ENCODE measurements at places on chromosomes 5 and 9.
A peak's percentile ranks its signal among the peaks of the same experiment; 100 is the strongest.

GRCh38 chr5:177447066-177447610 lies 524 bp downstream of the PRR7 start:
- DNase-seq: no peak

DNA sequence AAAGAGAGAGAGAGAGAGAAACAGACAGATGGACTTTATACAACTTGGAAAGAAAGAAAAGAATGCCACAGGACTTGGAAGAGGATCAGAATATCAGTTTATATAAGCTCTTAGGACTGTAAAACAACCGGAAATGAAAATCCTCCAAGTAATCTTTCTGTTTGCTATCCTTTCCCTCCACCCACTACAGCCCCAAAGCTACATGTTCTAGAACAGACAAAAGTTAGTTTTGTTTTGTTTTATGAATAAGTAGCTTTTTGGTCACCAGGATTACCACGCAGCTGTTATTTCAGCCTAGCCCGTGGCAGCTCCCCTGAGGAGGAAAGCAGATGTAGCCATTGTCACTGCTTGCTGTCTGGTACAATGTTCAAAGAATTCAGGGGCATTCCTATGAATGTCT lies 66.6 kb downstream of the SH3TC2 start:
- no peak for DNase-seq

DNA sequence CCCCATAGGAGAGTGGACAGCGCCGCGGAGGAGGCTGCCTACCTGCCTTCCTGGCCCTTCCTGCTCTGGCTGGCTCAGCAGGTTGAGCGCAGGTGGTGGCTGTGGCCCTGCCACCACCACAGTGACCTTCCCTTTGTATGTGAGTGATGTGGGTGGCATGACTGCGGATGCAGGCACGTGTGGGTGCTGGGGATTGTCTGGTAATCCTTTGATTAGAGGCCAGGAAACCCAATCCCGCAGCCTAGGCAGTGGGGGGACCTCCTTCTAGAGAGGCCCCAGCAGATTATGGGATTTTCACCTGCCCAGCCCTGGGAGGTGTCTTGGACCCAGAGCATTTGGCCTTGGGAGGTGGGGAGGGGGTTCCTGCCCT lies 16.5 kb downstream of the RXRA start:
- peak; percentile 37 for DNase-seq

DNA sequence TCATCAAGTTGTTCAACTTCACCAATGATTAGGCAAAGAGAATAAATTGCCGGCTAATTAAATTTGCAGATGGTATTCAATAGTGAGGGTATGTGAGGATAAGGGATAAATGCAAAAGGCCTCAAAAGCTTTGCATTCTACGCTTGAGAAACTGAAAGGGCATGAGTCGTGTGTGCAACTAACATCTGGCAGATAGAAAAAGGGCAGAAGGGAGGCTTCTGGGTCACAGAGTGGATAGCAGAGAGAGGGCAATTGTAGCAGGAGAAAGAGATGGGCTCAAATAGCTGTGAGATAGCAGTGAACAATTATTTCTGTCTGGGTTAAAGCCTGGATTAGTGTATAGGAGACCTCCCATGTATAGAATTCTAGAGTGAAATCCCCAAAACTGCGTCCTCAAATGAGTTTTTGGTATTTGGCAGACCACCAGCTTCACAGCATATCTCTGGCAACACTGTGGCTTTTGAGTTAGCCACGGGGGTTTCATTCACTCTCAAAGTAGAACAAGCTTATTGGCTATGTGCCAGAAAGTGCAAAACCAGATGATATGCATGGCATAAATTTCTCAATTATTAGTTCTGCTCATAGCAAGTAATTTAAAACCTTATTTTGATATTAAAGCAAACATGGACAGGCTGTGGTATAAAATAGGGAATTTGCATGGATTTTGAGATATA lies 586.3 kb downstream of the BRINP1 start:
- no peak for DNase-seq

GRCh38 chr9:107024193-107024592 lies 161.2 kb downstream of the ZNF462 start:
- DNase-seq: no peak

GRCh38 chr5:146450002-146450401 lies 2.9 kb downstream of the TCERG1 start:
- DNase-seq: no peak

- DNase-seq: no peak
These were observed 55.1 kb upstream of the LVRN start for GRCh38 chr5:115907177-115907576.

DNA sequence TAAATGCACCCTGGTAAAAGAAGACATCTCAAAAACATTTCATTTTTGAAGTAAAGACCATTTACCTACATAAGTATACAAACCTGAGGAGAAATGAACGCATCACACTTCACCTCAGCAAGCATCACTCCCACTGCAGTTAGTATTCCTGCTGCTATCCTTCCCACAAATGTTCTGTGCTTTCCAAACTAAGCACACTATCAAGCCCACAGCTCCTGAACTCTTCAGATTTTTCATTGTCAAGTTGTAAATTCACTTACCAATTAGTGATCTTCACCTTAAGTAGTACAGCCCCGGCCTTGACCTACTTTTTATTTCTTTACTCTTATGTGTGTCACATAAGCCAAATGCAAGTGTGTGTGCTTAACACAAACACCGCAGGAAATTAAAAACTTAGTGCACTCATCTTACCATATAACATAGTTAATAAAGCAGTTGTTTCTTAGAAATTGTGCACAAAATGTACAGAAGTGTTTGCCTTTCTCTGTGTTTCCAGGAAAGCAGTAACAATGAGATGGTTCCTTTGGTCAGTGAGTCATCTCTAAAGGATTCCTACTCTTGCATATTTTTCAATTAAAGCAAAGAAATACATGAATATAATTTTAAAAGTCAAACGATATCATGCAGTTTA lies 169.4 kb downstream of the APBA1 start:
- no peak for DNase-seq

- DNase-seq: no peak
These were observed 22.2 kb downstream of the ITGA1 start for GRCh38 chr5:52809884-52810283.

DNA sequence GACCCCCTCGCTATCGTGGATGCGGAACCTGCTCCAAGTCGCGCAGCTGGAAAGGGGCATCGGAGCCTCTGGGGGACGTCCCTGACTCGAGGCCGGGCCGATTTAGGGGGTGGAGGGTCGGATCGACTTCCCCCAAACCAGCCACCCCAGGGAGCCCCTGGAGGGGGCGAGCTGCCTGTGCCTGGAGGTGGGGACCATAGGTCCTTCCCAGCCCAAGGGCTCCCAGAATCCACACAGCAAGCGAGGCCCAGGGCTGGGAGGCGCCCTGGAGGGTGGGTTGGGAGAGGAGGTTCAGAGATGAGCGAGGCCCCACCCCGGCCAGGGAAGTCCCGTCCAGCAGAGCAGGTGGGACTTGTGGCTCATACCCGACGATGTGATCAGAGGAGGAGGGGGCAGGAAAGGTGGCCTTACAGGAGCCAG lies 147.6 kb downstream of the GAPVD1 start:
- DNase-seq: no peak

GRCh38 chr9:125235804-125236519 lies 5.2 kb downstream of the HSPA5 start:
- no peak for DNase-seq

GRCh38 chr5:98460536-98460935 lies 312.9 kb upstream of the RGMB start:
- DNase-seq: no peak

GRCh38 chr9:72809586-72809985 lies 143.3 kb downstream of the ALDH1A1 start:
- no peak for DNase-seq

DNA sequence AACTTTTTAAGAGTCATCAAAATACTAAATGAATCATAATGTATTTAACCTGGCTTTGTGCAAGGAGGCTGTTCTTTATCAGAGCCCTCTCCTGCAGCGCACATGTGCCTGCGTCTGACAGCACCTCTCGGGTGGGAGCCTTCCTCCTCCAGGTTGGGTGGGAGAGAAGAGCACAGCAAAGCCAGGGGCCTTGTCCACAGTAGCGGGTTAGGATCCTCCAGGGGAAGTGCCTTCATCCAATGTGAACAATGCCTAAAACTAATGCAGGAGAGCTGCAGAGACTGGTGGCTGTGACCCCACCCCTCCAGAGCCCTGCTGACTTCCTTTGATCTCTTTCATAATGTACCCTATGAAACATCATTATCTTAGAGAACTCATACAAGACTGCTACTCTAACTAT lies 10.2 kb downstream of the UBE2QL1 start:
- DNase-seq: no peak

DNA sequence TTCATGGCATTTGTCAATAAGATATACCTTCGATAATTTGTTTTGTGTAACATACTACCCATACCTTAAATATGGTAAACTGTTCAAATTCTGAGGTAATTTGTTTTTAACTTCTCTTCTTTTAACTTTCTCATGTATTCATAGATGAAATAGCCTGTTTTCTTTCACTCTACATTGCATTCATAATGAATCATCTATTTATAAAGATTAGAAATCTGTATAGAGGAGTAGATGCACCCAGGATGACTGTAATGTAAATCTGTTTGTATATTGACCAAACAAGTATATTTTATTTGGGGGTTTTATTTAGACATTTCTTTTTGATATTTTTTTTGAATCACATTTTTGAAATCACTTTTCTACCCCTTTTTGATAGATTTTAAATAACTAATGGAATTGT lies 144.6 kb downstream of the CD180 start:
- no peak for DNase-seq

DNA sequence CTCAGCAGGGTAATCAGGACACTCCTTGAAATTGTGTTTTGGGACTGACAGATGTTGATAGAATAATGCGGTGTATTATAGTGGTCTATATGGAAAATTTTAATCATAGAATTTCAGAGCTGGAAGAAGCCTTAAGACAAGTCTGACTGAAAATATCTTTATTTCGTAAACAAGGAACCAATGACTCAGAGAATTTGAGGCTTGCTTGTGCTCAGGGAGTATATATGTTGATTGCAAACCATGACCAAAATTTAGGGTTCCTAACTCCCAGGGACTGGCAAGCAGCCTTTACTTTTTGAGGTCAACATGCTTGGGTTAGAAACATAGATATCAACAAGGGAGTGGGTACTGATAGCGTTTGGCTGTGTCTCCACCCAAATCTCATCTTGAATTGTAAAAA lies 287.2 kb downstream of the CD180 start:
- DNase-seq: no peak

GRCh38 chr9:90114641-90115425 lies 510.0 kb downstream of the GADD45G start:
- DNase-seq: no peak

- no peak for DNase-seq
These were observed 53.3 kb downstream of the SETX start for GRCh38 chr9:132301521-132301920.

DNA sequence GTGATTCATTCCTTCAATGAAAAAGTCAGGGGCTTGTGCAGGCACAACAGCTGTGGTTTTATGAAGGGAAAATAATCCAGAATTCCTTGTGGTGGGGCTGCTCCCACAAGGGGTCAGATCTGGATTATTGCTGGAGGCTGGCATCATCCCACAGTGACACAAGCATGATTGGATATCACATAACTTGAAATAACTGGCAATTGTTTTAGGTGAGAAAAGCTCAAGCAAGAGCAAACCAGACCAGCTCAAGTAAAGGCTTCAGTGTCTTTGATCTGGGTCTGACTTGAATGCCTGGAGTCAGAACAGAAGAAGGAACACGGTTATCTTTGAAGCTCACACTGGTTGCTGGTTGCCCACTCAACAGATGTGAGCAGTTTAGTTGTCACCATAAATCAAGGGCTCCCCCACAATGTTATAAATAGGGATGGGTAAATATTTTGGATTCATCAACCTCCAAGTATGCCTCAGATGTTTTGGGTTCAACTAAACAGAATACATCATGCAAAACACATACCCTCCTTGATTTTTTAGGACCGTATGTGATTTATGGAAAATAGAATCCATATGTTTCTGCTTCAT lies 3.1 kb upstream of the ZNF474 start:
- no peak for DNase-seq

DNA sequence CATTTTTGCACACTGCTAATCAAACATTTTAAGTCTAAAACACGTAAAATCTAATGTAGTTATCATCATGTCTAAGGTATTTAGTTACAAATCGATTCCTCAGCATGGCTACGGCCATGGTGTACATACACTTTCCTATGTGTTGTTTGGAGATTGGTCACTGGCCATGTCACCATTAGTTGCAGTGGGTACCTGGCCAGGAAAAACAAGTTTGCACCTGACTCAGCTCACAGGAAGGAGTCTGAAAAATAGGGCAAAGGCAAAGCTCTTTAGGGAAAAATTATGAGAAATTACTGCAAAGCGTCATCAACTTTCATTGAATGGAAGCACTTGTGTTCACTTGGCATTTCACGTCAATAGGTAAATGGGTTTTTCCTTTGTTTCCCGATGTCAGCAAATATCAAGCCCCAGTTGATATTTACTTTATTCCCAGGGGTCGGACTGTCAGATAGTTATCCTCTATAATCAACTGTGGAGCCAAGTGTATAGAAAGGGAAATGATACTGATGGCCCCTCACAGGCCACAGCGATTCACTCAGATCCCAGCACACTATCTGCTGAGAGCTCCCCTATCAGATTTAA lies 626.0 kb upstream of the ADAMTS16 start:
- DNase-seq: no peak

DNA sequence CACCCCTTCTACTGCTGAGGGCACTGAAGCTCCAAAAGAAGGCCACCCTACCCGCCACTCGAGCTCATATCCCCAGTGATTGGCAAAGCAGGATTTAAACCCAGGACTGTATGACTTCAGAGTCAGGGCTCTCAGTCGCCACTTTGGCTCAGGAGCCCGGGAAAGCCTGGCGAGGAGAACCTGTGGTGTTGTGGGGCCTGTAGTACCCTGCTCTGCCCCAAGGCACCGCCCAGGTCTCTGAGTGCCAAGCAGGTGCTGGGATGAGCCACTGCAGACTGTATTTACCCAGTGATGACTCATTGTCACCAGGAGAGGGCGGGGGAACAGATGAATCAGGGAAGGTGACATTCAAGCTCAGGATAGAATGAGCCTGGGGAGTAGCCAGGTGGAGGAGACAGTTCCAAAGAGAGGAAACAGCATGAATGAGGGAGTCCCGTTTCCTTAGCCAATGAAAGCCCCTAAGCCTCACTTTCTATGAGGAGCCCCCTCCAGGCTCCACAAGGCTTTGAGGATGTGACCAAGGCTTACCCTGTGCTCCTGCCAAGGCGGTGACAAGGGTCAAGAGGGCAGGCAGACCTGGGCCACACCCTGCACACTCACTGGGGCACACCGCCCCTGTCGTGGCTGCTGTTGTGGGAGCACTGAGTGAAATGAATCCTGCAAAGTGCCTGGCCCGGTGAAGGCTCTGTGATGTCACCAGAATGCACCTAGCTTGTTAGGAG lies 17.8 kb upstream of the DPM2 start:
- peak; percentile 56 for DNase-seq

- DNase-seq: no peak
These were observed 1.4 kb downstream of the IQGAP2 start for GRCh38 chr5:76404223-76405211.

GRCh38 chr5:123813937-123814624 lies 302.1 kb downstream of the CSNK1G3 start:
- DNase-seq: peak; percentile 73

All from NCI-H524 (cell line).